ENCODE measurements at places on chromosomes 2 and 18.

- no peak for ATAC-seq
Observed at GRCh38 chr2:237879991-237880560, 20.7 kb downstream of the RAMP1 start.

GRCh38 chr2:151038516-151038915 lies 223.1 kb downstream of the RBM43 start:
- ATAC-seq = no peak

DNA sequence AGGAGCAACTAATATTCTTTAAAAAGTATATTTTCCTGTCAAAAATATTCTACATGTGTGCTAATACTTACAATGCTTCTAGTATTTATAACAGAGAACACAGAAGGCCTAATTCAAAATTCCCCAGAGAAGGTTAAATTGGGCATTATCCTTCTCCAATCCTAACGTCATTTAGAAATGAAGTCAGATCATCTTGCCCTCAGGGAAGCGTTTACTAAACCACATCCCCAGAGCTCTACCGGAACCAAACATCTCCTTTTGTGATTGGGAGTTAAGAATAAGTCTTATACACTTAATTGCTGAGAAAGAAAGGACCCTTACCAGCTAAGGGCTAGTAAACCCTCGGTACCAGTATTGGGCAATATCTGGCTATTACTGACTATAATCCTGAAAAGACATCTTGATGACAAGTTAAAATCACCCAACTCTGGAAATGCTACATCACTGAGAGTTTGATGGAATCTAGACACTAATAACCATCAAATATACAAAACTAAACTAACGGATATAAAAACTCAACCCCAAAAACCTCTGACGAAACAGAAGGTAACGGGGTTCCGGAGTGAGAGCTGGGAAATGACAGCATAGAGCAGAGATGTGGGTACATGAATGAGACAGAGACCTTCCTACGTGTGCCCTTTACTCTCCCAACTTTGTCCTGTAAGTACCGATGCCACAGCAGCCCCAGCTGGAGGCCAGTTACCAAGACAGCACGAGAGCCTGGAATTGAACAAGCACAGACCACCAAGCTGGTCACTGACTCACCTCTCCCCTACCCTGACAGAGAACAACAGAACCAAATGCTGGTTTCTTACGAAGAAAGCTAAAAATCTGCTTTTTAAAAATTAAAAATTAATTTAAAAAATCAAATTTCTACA lies 35.0 kb downstream of the WDSUB1 start:
- ATAC-seq = no peak

DNA sequence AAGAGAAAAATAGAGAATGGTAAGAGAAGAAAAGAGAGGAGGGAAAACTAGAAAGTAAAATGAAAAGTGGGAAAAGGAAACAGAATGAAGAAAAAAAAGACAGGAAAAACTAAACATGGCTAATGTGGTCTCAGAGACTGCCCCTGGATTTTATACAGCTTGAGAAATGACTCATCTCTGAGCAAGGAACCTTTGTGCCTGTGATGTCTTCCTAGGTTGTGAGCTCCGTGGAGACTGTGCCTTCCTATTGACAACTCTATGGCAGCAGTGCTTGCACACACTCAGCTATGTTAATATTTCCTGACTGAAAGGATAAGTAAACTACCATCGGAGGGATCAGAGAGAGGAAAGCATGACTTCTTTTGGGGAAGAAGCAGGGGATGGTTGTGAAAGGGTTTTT lies 203.8 kb downstream of the RDH14 start:
- ATAC-seq = peak; percentile 40

GRCh38 chr2:19525313-19525712 lies 166.9 kb upstream of the OSR1 start:
- no peak for ATAC-seq

GRCh38 chr2:134089454-134089853 lies 164.4 kb upstream of the MGAT5 start:
- ATAC-seq = no peak

DNA sequence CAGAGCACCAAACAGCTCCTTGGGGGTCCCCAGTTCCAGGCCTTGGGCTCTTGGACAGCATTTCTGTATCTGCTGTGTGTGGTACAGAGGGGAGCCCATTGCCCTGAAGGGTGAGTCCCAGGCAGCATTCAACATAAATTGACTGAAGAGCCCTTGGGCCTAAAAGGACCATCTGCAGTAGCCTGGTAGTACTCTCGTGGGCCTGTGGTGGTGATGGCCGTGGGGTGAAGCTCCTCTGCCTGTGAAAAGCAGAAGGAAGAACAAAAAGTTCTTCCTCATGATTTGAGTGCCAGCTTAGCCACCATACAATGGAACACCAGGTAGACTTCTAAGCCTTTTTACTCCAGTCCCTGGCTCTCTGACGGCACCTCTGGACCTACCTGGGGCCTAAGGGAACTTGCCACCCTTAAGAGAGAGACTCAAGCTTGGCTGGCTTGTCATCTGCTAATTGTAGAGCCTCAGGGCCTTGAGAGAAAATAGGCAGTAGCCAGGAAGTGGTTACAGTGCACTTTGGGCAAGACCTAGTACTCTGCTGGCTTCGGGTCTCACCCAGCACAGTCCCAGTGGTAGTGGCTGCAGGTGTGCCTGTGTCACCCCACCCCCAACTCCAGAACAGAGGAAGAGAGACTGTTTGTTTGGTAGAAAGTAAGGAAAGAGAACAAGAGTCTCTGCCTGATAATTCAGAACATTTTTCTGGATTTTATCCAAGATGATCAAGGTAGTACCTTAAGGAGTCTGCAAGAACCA lies 84.6 kb upstream of the CERS6 start:
- ATAC-seq = no peak

GRCh38 chr2:42849311-42849710 lies 56.9 kb upstream of the HAAO start:
- ATAC-seq = no peak

GRCh38 chr2:10482913-10483312 lies 34.8 kb upstream of the ODC1 start:
- no peak for ATAC-seq

GRCh38 chr2:16321872-16322271 lies 343.8 kb downstream of the CYRIA start:
- ATAC-seq = no peak

GRCh38 chr2:143668234-143668633 lies 539.0 kb downstream of the ARHGAP15 start:
- no peak for ATAC-seq

DNA sequence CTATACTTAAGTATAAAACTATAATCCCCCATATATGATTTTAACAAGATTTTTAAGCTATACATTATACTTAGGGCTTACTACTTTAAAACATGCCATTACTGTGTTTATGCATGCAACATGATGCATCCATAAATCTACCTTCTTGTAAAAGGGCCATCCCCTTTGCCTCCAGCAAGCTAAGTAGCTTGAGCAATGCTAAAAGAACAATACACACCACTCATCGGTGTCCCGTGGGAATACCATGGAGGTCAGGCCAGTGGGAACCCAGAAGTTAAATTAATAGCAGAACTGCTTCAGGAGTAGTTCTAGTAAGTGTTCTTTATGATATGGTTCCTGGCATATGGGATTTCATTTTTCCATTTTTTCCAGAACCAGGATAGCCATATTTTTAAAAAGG lies 37.8 kb downstream of the SH3RF3 start:
- ATAC-seq = no peak
